Head of caudate nucleus (tissue), 42 donors: ENCODE measurements at places on chromosomes 12 and 14.

DNA sequence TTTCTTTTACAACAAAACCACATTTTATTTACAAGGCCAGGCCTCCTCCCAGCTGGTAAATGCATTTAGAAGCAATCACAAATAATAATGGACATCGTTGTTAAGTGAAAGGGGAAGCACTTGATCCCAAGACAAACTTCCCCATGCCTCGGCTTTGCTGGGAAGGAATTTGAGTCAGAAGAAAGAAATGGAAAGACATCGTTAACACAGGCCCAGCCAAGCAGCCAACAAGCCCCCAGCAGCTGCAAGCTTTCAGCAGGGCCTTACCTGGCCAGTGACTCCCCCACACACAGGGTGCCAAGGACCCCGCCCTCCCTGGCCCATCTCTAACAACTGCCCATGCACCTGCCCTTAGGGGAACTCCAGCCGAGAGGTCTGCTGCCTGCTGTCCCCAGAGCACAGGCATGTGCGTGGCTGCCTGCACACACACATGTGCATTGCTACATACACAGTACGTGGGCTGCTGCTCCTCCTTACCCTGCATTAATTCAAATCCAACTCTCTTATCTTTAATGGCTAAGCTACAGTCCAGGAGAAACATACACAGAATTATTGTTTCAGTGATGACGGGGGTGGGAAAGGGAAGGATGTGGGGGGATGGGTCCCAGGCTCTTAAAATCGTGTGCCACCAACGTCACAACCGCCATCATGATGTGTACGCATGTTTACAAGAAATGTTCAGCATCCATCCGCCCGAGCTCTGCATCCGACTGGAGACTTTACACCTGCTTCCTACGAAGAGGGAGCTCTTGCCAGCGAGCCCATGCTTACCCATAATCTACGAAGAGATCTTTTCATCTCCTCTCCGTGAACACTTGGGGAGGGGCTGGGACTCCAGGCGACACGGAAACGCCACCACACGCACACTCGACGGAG is 9.8 kb downstream of the BCL11B start:
- DNase-seq = no peak

DNA sequence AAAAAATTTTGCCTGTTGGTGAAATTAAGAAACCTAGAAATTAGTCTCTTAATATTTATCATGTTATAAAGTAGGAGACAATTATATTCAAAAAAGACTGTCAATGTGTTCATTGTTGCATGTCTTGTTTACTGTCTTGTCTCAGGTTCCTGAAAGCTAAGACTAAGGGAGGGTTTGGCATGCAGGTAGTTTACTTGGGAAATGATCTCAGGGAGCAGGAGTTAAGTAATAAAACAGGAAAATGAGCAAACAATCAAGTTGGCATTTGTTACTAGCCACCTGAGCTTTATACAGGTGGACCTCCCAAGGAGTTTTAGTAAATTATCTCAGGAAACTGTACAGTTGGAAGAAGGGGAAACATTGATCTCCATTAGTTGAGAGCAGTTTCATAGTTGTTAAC is 188.0 kb upstream of the MDGA2 start:
- DNase-seq = no peak

DNA sequence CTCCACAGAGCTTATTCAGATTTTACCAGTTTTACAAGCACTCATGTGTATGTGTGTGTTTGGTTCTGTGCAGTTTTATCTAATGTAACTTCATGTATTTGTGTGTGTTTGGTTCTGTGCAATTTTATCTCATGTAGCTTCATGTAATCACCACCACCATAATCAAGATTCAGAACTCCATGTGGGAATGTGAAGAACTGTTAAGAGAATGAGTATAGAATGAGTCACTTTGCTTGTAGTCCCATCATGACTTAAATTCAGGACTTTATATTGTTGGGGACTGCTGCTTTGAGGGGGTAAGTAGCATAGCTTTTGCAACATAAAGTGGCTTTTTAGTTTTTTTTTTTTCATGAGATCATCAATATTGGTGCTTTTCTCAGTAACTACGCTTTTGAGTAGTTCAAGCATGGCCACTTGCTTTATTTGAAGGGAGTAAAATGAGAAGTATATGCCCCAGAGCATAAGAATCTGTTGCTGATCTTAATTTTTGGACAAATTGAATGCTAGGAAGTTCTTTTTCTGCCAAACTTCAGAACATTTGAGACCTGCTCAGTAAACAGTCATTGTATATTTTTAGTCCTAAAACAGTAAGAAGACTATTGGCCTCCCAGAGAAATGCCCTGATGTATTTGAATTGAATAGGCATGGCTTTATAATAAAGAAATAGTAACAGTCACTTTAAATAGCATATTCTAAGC is 28.8 kb downstream of the PROX2 start:
- DNase-seq = no peak

DNA sequence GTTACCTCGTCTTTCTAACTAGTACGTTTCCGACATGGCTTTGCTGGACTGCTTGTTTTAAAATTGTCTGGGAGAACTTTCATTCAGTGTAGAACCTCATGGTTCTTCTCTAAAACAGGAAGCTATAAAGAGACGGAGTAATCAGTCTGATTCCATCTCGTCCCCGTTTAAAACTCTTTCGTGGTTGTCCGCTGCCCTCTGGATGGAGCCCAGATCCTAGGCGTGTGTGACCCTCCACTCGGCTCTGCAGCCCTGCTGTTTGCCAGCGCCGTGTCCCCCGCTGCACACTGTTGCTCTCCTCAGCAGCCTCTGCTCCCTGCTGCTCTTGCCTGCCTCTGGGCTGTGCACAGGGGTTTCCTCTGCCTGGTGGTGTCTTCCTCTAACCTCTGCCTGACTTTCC is 50.2 kb downstream of the SLC8B1 start:
- no peak for DNase-seq

GRCh38 chr12:104519190-104520019 is 62.7 kb downstream of the CHST11 start:
- no peak for DNase-seq

GRCh38 chr14:61280092-61280525 is 1.0 kb downstream of the TMEM30B start:
- DNase-seq = no peak

GRCh38 chr14:105348169-105348944 is 33.8 kb downstream of the PACS2 start:
- no peak for DNase-seq

GRCh38 chr14:71803539-71804260 is 128.5 kb upstream of the RGS6 start:
- no peak for DNase-seq

GRCh38 chr12:89328151-89329030 is 23.9 kb downstream of the DUSP6 start:
- no peak for DNase-seq

GRCh38 chr12:6768437-6768914 is 2.3 kb downstream of the PTMS start:
- no peak for DNase-seq

- DNase-seq = no peak
Measured at GRCh38 chr14:28867571-28867970, 101.0 kb downstream of the FOXG1 start.

GRCh38 chr12:81668475-81668874 is 90.7 kb downstream of the PPFIA2 start:
- no peak for DNase-seq

GRCh38 chr14:98908050-98908449 is 363.9 kb downstream of the BCL11B start:
- DNase-seq = no peak

GRCh38 chr14:96069421-96069820 is 30.3 kb downstream of the C14orf132 start:
- DNase-seq = no peak

- DNase-seq = no peak
Measured at GRCh38 chr14:31935391-31935790, 141.7 kb upstream of the ARHGAP5 start.

DNA sequence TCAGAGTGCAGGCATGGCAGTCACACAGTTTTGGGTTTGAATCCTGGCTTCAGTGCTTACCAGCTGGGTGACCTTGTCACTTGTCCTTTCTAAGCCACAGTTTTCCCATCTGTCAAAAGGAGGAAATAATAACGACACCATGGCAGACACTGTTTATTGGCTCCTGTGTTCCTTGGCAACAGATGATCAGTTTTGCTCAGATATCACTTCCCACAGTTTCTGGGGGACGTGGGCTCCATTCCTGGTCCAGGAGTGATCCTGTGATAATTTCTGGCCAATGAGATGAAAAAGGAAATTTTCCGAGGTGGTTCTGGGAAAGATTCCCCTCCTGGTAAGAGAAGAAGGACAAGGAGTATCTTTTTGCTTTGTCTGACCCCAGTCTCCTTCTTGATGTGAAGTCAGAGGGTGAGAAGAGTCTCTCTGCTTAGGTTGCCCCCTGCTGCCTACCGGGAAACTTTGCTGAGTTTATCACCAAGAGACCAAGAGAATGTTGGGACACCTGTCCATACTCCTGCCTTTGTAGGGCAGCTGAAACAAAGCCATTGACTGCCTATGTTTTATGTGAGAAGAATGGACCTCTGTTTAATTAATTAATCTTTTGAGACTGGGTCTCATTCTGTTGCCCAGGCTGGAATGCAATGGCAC is 178.9 kb upstream of the NRXN3 start:
- DNase-seq = peak; percentile 53

DNA sequence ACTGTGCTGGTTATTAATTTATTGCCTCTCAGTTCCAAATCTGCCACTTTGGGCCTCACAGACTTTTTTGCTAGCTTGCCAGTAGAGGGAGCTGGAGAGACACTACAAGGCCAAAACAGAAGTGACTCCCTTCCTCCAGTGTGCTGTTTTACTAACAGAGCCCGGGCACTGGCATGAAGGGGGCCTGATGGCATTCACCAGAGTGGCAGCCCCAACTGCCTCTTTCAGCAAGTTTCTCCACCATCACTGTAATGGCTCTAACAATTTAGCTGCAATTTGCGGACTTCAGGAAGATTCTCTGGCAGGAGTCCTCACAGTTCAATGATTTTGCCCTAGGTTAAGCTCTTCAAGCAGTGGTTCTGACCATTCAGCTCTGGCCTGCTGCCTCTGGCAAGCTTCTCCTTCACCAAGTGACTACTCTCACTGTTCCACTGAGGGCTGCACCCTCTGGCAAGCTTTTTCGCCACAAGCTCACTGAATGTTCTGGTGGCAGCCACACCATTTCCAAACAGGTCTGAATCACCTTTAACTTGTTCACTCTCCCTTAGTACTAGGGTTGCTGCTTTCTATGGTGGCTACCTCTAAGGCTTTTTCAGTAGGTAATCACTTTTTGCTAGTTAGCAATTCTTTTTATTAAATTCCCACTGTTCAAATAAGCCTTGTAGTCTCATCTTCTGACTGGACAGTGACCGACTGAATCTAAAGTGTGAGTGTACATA is 104.9 kb downstream of the ZC3H14 start:
- peak; percentile 68 for DNase-seq

- no peak for DNase-seq
Measured at GRCh38 chr14:55904086-55904485, 214.1 kb upstream of the PELI2 start.

DNA sequence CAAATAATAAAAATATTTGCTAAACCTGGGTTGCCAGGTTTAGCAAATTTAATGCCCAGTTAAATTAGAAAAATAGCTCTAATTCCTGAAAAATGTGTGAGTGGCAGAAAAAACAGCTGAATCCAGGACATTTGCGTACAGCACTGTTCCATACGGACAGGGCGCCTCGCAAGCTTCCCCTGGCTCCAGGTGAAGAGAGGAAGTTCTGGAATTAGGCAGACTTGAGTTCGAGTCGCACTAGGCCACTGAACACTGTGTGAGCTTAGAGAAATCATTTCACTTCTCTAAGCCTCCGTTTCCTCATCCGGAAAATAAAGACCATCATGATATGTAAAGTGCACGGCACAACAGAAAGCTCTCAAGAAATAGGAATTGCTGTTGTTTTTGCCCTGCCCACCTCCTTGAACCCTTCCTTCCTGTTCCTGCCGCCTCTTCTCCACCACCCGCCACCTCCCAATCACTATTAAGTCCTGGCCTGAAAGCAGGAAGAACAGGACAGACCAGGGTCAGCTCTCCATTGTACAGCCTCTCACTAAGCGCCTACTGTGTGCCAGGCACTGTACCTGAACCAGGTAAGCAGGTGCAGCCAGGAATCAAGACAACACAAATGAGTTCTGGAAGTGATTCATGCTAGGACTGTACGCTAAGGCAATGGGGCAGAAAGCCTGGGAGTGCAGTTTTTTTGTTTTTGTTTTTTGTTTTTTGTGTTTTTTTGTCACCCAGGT is 763 bp upstream of the PHETA1 start:
- no peak for DNase-seq

DNA sequence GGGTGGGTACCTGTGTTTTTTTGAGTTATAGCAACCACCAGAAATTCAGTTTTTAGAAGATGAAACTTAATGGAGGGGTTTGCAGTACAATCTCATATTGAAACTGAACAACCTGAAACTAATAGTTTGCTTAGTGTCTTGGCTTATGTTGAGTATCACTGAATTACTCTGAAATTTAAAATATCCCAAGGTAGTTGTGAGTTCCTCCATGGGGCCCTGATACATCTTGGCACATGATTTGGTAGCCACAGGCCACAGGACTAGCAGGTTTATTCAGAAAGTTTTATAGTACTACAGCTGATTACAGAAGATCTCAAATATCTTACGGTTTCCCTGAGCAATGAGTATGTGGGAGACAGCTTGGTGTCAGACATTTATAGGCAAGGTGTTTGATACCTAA is 10.4 kb downstream of the PTGES3 start:
- no peak for DNase-seq

DNA sequence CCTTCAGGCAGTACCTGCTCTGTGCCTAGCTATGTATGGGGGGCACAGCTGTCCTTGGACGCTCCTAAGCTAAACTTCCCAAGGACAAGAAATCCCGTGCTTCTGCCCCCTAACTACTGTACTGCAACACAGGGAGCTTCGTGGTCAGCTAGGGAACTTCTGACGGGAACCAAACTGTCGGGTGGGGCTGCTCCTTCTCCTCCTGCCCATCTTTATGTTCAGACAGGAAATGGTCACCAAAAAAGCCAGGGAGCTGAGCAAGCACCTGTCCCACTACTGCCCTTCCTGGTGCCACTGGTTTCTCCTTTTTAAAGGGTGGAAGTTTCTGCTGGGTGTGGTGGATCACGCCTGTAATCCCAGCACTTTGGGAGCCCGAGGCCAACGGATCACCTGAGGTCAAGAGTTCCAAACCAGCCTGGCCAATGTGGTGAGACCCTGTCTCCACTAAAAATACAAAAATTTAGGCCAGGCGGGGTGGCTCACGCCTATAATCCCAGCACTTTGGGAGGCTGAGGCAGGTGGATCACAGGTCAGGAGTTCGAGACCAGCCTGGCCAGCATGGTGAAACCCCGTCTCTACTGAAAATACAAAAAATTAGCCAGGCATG is 26.6 kb downstream of the PXN start:
- no peak for DNase-seq

GRCh38 chr12:106645074-106645421 is 62.2 kb downstream of the RFX4 start:
- peak; percentile 91 for DNase-seq

- no peak for DNase-seq
Measured at GRCh38 chr12:45674181-45674977, 55.1 kb upstream of the ARID2 start.

DNA sequence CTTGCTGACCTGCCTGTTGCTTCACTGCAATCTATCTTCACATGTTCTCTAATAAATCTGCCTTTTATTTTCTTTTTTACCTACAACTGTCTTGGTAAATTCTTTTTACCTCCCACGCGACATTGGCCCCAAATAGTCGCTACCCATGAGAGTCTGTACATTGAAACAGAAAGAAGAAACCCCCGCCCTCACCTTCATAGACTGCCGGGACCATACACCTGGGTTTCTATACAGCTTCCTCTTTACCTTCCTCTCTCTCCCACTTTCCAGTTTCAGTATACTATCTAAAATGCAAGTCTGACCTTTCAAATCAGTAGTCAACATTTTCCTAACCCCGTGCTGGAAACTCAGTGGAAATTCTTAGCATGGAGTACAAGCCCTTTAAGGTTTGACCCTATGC is 4.8 kb downstream of the SLC8A3 start:
- DNase-seq = no peak

GRCh38 chr12:52884526-52885293 is 20.2 kb downstream of the KRT8 start:
- DNase-seq = peak; percentile 79
